ENCODE measurements at places on chromosomes 5 and 9.

DNA sequence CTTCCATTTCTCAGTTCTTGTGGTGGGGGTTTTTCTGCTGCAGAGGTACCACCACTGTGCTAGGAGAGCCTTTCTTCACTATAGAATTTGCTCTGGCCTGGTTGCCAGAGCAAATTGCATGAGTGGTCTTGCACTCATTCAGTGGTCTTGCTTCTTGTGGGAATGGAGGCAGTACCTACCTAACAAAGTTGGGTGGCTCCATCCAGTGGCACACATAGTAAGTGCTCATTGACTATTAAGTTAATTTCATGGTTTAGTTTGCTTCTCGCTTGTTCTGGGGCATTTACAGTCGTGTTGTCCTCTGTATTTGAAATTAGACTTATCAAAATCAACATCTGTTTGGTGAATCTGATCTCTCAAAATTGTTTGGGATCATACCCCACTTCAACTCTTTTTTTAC is 23.0 kb downstream of the SLC28A3 start:
- DNase-seq = no peak

DNA sequence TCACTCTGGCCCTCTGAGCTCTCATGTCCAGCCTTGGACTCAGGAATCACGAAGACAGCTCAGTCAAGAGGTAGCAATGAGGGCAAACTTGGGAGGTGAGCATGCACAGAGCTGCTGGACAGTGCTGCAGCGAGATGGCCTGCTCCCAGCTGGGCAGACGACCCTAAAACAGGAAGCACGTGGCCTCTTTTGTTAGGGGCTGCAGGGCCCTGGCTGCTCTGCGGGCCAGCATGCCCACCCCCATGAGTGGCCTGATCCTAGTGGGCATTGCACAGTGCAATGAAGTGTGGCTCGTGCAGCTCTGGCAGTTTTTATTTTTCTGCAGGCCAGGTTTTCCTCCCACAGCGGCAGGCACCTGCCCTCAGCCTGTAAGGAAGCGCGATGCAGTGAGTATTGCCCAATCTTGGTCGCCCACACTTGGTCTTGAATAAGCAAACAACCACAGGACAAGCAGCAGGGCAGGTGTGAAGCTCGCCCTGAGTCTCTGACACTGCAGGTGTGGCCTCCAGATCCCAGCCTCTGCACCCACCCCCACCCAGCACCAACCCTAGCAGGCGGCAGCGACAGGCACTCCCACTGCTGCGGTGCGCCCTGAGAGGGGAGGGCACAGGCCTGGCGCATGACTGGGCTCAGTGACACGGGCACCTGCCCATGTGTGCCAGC is 60.8 kb downstream of the SEMA4D start:
- DNase-seq = peak; percentile 83

GRCh38 chr5:568809-569208 is 43.3 kb upstream of the CEP72 start:
- no peak for DNase-seq

GRCh38 chr9:33186457-33187168 is 19.5 kb upstream of the B4GALT1 start:
- DNase-seq = peak; percentile 48

DNA sequence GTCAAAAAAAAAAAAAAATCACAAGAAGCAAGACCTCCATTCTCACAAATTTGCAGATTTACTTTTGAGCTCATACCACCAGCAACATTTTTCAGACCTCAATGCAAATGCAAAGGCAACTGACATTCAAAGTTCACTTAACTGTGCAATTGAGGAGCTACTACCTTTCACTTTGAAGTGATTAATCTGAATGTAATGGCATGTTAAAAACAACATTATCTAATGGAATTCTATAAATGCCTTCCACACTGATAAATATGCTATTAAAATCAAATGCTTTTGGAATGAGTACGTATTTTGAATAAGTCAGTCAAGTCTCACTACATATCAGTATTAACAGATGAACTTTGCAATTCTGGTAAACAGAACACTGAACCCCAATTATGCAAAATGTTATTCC is 32.3 kb downstream of the UBQLN1 start:
- DNase-seq = no peak

DNA sequence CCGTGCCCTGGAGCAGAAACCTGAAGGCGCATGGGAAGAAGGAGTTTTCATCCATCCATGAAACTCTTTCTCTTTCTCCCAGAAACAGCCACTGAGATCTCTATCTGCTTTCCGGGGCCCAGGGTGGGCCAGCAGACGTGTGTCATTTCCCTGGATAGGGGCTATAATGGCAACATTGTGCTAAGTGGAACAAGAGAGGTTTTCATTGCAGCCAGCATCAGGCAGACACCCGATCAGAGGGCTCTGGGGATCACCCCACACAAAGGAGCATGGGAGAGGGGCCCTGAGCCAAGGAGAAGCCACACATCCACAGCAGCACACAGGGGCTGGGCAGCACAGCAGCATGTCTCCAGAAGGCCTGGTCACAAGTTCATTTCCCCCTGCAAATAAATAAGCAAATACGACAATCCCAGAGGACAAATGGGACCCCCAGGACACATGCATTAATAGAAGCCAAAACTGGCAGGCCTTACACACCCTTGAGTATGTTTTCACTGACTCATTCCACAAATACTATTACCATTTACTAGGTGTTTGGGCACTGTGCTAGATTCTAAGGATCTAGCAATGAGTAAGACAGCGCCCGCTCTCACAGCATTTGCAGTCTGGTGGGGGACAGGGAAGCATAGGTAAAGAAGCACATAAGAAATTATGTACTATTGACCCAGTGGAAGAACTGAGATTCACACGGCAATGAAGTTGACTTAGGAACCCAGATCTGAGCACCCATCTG is 4.3 kb upstream of the AFAP1L1 start:
- no peak for DNase-seq

GRCh38 chr5:175548626-175549311 is 70.4 kb downstream of the SFXN1 start:
- DNase-seq = no peak
